IMR-90 (cell line): ENCODE measurements at places on chromosomes 5 and 9. TPM values are rescaled to one million over a fixed set of nuclear protein-coding genes. Genes with fewer than 3 reads are reported as not detected.

DNA sequence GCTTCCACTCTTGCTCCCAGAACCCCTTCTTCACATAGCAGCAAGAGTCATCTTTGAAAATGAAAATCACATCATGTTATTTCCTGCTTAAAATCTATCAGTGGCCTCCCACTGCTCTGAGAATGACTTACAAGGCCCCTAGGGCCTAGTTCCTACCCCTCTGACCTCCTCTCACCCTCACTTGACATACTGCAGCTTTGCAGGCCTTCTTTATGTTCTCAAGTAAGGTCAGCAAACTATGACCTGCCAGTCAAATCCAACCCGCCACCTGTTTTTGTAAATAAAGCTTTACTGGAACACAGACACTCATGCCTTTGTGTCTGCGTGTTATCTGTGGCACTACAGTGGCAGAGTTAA lies 185.7 kb downstream of the NR3C1 start:
- no peak for DNase-seq

- no peak for DNase-seq
These were observed 18.6 kb downstream of the GARNL3 start for GRCh38 chr9:127283135-127283534.

GRCh38 chr5:32059761-32060530 lies 114.2 kb downstream of the GOLPH3 start:
- DNase-seq: no peak

- peak; percentile 63 for DNase-seq
These were observed 362.9 kb downstream of the ARRDC3 start for GRCh38 chr5:91020065-91020800.

- DNase-seq: no peak
These were observed 7.4 kb downstream of the GAPVD1 start for GRCh38 chr9:125269014-125269397.

GRCh38 chr5:8868283-8868682 lies 677.6 kb downstream of the SEMA5A start:
- no peak for DNase-seq

DNA sequence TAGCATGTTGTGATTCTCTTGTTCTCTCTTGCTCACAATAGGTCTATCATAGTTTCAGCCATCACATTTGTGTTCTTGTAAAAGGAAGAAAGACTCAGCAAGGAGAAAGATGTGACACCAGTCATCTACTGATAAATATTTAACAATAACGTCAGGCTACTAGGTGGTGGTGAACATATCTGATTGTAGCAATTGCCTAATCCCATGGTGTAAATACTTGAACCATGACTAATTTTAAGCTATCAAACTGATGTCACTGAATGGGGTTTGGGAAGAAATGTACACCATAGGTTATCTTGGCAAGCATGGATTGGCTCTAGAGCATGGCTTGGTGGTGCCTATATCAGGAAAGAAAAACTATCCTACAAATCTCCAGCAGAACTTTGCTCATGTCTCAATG lies 16.6 kb downstream of the DMRTA1 start:
- DNase-seq: no peak

DNA sequence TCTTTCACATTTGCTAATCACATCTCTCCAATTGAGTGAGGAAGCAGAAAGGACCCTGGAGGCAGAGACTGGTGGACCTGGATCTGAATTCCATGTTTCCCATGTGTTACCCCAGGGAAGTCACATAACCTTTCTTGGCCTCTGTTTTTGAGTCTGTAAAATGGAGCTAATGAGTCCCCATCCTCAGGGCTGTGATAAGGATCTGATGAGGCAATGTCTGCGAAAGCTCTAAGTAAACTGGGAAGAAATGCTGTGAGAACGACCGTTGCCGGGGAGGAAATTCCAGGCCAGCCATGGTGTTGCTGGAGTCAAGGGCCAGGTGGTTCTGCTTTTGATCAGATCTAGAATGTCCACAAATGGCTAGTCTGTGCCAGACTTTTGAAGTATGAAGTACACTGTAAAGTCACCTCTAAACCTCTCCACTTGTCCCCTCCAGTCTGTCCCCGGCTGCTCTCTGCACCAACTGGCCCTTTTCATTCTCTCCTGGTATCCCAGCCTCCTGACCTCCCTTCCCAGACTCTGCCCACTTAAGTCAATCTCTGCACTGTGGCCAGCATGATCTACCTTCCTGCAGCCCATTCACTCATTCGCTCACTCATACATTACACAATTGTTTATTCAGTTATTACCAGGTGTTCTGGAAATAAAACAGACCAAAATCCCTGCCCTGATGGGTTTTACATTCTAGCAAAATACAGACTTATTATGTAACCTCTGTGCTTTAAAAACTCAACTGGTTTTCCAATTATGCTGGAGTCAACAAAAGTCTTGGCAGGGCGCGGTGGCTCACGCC lies 32.5 kb upstream of the N4BP3 start:
- DNase-seq: no peak

DNA sequence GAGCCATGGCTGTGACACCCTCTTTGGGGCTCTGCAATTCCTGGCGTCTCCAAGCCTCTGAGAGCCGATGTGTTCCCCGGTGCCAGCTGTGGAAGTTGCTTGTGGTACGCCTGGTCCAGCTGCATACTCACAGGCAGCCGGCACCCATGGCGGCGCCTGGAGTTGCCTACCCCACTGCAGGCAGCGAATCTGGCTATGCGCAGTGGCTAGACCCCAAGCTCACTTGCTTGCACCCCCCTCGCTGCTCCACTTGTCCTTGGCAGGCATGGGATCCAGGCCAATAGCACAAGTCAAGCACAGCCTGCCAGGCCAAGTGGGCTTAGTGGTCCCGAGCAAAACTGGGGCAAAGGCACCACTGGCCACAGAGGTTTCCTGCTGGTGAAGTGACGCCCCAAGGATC lies 24.7 kb upstream of the GABRA6 start:
- DNase-seq: no peak

GRCh38 chr9:125631391-125632085 lies 75.5 kb downstream of the MAPKAP1 start:
- peak; percentile 57 for DNase-seq

- no peak for DNase-seq
These were observed 368.3 kb upstream of the ST8SIA4 start for GRCh38 chr5:101271416-101271815.

- no peak for DNase-seq
These were observed 11.9 kb downstream of the VAV2 start for GRCh38 chr9:133979921-133980863.

GRCh38 chr5:168707716-168708695 lies 128.8 kb upstream of the PANK3 start:
- DNase-seq: no peak

GRCh38 chr9:87372356-87372851 lies 125.3 kb upstream of the DAPK1 start:
- DNase-seq: no peak

DNA sequence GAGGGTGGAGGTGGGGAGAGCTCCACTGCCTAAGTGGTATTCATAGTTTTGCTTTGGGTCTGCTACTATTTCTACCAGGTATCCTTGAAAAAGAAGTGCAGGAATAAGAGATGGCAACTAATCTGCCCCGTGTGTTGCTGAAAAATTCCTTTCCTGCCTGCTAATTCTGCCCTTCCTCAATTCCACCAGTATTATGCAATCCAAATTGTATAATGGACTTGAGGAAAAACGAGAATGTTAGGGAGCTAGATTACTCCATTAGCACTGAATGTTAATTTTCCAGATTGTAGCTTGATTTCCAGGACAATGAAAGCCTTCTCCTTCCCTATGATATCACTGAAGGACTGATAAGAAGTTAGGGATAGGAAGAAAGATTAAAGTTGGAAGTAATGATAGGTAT lies 16.9 kb downstream of the ADAM19 start:
- DNase-seq: no peak

DNA sequence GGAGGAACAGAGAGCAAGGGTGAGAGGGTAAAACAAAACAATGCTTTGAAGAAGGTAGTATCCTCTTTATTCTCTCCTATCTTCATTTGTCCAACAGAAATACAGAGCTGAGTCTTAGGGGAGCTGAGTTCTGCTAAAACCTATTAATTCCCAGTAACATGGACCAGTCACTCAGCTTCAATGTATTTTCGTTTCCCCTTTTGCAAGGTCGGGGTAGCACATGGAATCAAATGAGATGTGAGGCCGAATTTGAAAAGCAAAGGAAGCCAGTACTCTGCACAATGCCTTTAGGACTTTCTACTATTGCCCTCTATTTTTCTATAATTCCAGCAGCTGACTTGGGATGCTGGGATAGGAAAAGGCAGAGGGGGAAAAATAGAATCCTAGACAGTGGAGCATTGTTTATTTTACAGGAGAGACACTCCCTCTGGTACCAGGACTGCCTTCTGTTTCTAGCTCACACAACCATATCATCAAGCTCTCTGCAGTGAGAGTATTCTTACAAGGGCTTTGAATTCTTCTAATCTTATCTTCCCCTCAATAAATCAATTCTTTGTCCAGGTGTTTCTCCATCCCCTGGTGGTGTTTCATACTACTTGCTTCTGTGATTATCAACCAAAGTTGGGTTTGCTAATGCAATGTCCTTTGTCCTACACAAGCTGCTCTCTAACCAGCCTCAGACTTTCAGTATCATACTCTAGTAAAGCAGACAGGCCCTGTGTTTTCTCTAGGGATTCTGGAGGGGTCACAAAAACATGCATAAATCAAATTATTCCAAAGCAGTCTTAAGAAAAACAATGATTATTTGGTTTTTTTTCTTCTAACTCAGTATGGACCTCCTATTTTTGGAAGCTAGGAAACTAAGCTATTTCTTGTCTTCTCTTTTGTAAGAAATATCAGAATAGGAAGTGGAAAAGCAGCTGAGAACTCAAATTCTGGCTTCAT lies 341.5 kb downstream of the OSTF1 start:
- no peak for DNase-seq

DNA sequence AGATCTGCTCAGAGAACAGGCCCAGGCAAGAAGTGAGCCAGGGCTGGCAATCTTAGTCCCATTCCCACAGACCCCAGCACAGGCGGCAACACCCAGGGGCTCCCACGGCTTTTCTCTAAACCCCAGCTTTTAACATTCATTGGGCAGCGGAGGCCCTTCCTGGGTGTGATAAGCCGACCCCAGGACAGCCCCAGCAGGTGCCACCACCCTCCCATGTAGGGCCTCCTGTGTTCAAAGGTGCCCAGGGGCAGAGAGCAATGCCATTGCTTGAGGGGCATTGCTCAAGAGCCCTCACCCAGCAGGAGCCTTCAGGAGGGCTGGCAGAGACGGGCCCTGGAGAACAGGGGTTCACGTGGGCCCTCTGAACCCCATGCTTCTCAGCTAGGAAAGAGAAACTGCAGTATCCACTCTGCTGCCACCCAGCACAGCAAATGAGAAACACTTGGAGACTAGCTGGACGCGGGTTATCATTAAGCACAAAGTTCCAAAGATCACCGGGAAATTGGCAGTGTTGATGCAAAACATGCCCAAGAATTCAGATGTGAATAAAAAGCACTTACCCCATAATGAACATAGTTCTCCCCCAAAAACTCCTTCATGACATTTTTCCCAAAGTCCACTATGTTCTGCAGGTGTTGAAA lies 13.9 kb downstream of the IPPK start:
- DNase-seq: no peak

GRCh38 chr9:109794361-109795012 lies 14.5 kb downstream of the PALM2AKAP2 start:
- DNase-seq: peak; percentile 15

GRCh38 chr9:113707953-113708695 lies 168.0 kb upstream of the ZNF618 start:
- DNase-seq: no peak

DNA sequence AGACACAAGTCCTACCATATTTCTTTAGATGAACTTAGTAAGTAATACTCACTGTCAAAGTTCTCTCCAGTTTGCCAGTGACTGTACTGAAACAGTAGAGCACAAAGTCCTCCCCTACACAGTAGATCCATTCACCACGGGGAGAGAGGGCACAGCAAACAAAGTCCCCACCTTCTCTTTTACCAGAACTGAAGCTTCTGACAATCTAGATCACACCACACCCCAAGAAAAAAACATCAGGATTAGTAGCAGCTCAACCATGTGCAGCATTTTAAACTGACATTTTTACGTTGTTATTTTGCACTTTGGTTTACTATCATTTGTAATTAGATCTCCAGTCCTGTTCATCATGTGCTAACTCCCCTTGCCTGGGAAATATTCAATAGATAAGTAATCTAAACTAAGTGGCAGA lies 23.0 kb downstream of the DNAJA1 start:
- no peak for DNase-seq

MTRR gene
- 30.6 and 33.2 TPM in 2 replicates for total RNA-seq

GCNT4 gene
- total RNA-seq: 1.8 and 2.5 TPM in 2 replicates

TMEM232 gene
- 0.36 and 0.56 TPM in 2 replicates for total RNA-seq

CMYA5 gene
- 0.83 and 0.90 TPM in 2 replicates for total RNA-seq

PRRT1B gene
- total RNA-seq: not detected in 2 replicates

SGCD gene
- 10.6 TPM in 2 replicates for total RNA-seq

PCDHA7 gene
- total RNA-seq: under 0.01 and 0.18 TPM in 2 replicates

ANKRD34B gene
- total RNA-seq: not detected in 2 replicates

TSPAN17 gene
- total RNA-seq: 34.2 and 35.3 TPM in 2 replicates

ARID3C gene
- not detected in 2 replicates for total RNA-seq
